ENCODE measurements at places on chromosomes 2 and 18. TPM values are rescaled to one million over a fixed set of nuclear protein-coding genes. Genes with fewer than 3 reads are reported as not detected.

PPP1R1C gene
- 2.9 TPM for polyA plus RNA-seq

SERPINE2 gene
- polyA plus RNA-seq, result 28.3 TPM

LYG2 gene
- not detected for polyA plus RNA-seq

PLEKHM3 gene
- 7.3 TPM for polyA plus RNA-seq

DNA sequence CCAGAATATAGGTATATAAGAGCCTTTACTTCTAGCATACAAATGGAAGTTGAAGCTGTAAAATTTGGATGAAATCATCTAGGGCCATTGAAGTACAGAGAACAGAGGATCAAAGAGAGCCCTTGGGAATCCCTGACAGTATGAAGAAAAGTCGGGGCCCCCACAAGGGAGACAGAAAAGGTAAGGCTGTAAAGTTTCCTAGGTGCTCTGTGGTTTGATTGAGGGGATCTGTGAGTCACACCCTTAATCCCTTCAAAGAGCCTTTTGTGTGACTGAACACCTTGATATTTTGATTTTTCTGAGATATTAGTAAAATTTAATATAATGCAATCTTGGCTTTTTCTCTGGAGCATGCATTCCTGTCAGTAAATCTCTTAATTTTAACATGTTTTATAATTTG, 961.7 kb upstream of the TMEFF2 start:
- no peak for DNase-seq

GRCh38 chr2:51976623-51977022, 944.7 kb upstream of the NRXN1 start:
- DNase-seq, result no peak

DNA sequence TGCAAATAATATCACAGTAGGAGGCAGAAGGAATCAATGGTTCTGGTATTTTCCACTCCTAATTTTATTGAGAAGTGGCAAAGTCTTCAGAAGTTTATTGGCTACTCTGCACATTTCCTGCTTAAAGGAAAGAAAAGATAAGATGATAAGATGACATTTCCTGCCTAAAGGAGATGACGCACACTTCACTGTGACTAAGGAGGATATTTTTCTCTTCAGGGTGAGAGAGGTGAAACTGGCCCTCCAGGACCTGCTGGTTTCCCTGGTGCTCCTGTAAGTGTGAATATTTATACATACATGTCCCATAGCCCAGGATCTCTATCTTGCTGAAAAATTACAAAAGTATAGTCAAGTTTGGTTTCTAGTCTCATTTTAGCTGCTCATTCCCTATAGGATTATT, 27.9 kb downstream of the COL3A1 start:
- DNase-seq, result no peak

- DNase-seq, result peak; percentile 78
Observed at GRCh38 chr2:231321021-231321420, 74.5 kb upstream of the B3GNT7 start.

GRCh38 chr18:21897811-21898210, 157.2 kb downstream of the MIB1 start:
- peak; percentile 18 for DNase-seq

DNA sequence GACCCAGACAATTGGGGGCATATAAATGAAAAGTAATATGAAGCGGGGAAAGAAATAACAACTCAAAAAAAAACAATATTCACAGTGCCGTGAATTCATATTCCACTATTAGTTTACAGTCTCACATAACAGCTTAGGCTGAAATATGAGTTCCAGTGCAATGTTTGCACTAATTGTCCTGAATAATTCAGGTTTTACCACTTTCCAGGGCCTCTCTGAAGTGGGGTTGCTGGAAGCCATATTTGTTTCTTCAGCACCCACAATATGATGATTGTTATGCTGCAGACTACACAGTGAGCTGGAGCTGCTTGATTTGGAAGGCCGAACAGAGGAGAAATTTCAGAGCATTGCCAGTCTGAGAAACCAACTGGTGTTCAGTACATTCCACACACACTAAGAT, 894.5 kb upstream of the ACVR2A start:
- no peak for DNase-seq

GRCh38 chr18:79644666-79645057, 34.9 kb upstream of the CTDP1 start:
- DNase-seq, result no peak

- DNase-seq, result no peak
Observed at GRCh38 chr2:55115761-55116597, 65.7 kb upstream of the RTN4 start.

DNA sequence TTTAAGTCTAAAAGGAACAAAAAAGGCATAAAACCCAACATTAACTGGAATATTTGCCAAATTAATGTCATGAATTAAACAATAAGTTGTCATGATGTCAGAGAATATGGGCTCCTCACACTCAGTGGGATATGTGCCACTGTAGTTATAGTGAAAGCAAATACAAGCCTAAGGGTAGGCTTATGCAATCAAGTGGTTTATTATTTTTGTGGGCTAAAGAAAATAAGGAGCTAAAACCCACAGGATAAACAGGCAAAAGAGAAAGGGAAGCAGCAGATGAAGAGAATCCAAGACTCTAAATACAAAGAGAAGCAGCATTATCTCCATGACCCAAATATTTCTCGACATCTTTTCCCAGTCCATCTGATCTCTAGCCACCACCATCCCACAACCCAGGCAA, 17.5 kb downstream of the YWHAQ start:
- no peak for DNase-seq

DNA sequence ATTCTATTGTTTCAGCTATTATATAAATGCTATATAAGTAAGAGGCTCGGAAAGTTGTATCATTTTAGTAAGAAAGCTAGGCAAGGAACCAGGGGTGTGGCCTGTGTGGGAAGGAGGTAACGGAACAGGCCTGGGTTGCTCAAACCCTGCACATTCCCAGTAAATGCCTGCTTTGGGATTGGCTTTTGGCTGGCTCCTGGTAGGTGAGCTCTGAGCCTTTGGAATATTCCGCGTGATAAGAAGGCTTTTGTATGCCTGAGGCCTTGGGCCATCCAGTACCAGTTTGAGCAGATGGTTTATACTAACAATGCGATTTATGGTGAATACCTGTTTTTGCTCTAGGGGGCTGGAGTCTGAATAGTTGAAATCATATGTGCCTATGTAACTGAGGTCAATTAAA, 42.6 kb upstream of the CDH20 start:
- no peak for DNase-seq
